ENCODE measurements at places on chromosomes 11 and 22. TPM values are rescaled to one million over a fixed set of nuclear protein-coding genes. Genes with fewer than 3 reads are reported as not detected.
A peak's percentile ranks its signal among the peaks of the same experiment; 100 is the strongest.

The C11orf58 gene
- polyA plus RNA-seq: 356 TPM

The OR4A47 gene
- polyA plus RNA-seq: not detected

The ISX gene
- polyA plus RNA-seq: 0.37 TPM

The ACR gene
- polyA plus RNA-seq: 0.58 TPM

The SCO2 gene
- not detected for polyA plus RNA-seq

GRCh38 chr11:10605941-10606381 is 37.5 kb upstream of the LYVE1 start:
- DNase-seq: no peak

DNA sequence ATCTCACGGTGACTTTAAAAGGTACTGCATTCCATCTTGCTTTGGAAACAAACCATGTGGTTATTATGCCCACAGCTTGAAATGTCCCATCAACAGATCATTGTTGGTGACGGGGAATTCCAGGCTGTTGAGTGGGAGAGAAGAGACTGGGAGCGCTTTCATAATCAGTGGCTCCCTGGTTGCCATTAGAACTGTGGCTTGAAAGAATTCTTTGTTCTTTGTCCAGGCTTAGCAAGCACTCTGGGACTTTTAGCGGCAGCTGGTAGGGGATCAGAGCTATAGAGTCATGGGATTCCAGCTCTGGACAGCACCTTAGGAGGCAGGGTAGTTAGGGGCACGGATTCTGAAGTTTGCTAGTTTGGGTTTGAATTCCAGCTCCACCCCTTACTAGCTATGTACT is 22.0 kb downstream of the MMP20 start:
- DNase-seq: no peak

GRCh38 chr22:28927630-28928029 is 44.3 kb downstream of the ZNRF3 start:
- DNase-seq: no peak

DNA sequence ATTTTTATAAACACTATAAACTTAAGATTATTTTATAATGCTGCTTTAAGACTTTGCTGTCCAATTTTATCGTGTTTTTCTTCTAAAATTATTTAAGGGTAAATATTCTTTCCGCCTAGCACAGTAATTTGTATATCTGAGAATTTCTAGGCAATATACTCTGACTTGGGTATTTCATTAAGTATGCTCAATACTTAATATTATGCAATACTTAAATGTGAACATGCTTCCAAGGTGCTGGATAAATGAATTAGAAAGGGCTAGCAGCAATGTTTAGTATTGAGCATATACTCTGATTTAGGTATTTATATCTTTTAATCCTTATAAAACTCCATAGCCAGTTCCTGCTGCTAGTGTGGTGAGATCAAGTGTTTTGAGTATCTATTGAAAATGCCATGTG is 60.3 kb upstream of the ANO3 start:
- no peak for DNase-seq

DNA sequence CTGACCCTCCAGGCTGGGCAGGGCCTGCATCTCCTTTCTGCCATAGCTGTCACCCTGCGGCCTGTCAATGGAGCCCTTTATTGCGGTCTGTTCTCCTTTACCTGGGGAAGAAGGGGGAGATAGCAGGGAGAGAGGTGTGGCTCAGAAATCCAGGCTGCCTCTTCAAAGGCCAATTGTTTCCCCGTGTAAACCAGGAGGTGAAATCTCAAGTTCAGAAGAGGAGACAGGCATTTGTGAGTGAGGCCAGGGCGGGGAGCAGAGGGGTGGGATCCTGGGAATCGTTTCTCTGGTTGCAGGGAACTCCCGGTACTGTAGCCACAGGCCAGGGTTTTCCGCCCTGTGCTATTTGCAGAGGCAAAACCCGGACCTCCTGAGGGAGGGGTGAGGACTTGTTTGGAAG is 9.1 kb downstream of the DCPS start:
- DNase-seq: no peak

DNA sequence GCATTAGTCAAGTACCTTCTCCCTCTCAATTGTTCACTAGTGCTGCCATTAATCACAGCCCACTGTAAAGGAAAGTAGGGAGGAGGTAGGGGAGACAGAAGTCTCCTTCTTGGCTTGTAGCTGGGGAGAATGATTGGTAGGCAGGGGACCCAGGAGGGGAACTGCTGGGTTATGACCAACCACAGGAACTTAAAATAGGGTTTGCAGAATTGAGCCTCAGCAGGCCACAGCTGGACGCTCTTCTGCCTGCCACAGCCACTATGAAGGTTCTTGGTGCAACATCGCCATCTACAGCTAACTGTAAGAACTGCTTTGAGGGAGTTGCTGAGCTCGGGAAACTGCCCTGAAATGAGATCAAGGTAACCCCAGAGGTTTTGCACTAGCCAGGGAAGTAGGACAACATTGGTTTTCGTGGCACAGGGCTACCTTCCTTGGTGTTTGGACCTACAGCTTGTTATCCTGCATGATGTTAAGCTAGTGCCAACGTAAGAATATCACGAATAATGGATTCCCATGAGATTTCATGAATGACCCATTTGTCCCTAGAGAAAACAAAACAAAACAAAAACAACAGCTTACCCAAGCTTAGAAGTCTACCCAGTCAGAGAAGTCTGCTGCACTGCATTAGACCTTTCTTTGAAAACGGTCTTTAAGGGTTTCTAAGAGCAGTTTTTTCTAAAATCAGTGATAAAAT is 787.1 kb upstream of the API5 start:
- DNase-seq: peak; percentile 82

- DNase-seq: no peak
Measured at GRCh38 chr11:19805827-19806226, 93.2 kb downstream of the NAV2 start.

DNA sequence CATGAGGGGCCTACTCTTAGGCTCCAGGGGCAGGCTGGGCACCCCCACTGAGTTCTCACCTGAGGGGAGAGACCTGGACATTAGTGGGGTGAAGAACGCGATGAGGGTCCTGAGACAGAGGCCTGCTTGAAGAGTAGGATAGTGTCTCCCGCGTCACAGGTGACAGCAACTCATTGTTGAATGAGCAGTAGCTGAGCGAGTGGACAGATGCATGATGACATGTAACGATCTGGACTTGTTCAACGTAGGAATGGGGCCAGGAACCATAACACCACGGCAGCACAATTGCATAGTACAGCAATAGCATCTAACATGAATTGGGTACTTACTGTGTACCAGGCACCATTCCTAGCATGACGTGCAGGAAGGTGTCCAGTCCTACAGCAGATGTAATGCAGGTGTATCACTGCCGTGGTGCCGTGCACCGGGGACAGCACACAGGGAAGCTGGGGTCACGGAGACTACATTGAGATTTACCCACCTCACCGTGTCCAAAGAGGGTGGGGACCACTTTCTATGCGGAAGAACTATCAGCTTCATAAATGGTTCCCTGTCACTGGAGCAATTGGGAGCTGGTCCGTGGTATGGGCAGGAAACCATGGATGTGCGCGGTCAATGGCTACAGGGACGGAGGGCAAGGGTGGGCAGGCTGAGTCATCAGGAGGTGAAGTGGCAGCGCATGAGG is 1019.1 kb downstream of the TBC1D22A start:
- no peak for DNase-seq

- DNase-seq: no peak
Measured at GRCh38 chr11:60899977-60900376, 6.4 kb downstream of the PRPF19 start.

DNA sequence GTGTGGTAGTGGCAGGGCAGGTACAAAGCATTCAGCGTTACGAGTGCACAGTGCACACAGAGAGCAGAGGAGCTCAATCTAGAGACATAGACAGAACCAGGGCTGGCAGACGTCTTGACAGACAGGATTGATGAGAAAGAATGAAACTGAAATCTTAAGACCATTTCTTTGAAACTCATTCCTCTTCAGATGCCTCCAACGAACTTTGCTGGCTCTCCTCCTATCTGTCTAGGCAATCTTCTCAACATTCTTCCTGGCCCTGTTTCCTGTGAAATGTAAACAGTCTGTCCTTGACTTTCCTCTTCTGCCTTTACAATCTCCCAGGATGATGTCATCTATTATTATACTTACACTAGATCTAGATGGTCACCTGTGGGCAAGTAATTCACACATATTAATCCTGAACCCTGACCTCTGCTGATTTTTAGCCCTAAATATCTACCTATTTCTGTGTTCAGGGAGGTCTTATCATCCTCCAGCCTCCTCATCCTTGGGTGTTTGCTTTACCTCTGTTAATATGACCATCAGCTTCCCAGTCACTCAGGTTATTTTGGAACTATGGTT is 119.5 kb downstream of the ENTHD1 start:
- no peak for DNase-seq

GRCh38 chr11:90606721-90607120 is 383.9 kb upstream of the CHORDC1 start:
- DNase-seq: no peak

- DNase-seq: no peak
Measured at GRCh38 chr11:35740061-35740799, 77.7 kb downstream of the TRIM44 start.
